ENCODE measurements at places on chromosomes 2 and 18.

DNA sequence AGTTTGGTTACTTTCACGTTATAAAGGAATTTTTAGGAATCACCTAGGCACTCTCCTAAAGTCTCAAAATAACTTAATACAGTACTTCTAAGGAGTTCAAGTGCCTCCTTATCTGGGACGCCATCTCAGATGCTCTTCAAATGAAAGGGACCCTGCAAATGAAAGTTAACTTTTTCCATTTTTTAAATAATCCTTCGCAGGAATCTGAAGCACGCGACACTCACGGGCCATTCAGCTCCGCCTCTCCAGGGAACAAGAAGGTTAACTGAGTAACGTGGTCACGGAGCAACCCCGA lies 537 bp upstream of the ZC3H15 start:
- no peak for DNase-seq

GRCh38 chr2:241859436-241860183 lies 916 bp upstream of the PDCD1 start:
- DNase-seq, result peak; percentile 67

DNA sequence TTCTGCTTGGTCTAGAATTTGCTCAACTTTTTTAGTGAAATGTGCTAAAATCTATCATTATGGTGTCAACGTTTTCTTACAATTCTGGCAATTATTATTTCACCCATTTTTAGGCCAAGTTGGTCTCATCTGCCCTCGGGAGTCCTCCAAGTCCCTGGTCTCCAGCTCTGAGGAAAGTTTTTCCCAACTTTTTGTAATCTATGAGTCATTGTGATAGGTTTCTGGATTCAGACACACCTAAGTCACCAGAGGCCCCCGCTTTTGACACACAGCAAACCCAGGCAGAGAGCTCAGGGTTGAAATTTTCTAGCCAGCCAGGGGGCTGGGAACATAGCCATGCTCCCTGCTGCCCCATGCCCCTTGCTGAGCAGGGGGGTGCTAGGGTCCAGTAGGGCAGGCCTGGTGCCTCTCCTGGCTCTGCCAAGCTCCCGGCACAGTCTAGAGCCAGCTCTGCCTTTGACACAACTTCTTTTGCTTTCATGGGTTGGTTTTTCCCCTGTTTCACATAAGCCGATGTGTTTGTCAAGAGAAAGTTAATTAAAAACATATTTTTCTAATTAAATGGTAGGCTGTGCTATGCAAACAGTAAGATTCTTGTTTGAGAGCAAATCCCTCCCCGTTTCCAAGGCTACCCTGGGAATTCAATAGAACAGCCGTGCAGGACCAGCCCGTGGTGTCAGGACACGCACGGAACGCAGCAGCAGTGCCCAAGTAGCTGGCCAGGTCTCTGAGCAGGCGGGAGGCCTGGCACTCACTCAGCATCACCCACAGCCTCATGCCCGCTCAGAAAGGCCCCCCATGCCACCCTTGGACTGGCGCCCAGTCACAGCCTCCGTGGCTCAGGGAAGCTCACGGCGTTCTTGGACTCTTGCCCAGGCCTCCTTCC lies 25.5 kb upstream of the SNED1 start:
- DNase-seq, result no peak

DNA sequence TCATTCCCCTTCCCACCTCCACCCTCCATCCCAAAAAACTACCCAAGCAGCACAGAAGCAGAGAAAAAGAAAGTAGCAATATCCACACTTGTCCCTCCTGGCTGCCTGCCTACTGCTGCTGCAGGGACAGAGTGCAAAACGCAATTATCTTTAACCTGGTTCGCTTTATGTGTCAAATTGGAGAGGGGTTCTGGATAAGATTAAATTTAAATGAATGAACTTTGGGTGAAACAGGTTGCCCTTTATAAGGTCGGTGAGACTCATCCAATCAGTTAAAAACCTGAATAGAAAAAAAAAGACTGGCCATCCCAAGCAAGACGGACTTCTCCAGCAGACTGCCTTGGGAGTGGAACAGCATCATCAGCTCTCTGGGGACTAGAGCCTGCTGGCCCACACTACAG lies 62.6 kb downstream of the ANKRD44 start:
- no peak for DNase-seq

DNA sequence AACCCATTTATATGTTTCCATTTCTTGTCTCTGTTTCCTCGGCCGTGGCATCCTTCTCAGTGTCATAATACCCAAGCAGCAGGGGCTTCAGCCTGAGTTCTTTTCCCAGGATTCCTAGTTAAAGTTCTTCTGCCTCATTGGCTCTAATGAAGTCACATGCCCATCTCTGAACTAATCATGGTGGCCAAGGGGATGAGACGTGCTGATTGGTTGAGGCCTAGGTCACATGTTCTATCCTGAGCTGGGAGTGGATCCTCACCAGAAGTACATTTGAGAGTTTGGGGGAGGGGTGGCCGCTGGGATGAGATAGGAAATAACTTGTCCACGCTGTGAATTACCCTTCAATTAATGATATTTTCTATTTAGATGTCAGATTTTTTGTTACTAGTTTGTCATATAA lies 3.8 kb upstream of the UGT1A5 start:
- DNase-seq, result no peak

DNA sequence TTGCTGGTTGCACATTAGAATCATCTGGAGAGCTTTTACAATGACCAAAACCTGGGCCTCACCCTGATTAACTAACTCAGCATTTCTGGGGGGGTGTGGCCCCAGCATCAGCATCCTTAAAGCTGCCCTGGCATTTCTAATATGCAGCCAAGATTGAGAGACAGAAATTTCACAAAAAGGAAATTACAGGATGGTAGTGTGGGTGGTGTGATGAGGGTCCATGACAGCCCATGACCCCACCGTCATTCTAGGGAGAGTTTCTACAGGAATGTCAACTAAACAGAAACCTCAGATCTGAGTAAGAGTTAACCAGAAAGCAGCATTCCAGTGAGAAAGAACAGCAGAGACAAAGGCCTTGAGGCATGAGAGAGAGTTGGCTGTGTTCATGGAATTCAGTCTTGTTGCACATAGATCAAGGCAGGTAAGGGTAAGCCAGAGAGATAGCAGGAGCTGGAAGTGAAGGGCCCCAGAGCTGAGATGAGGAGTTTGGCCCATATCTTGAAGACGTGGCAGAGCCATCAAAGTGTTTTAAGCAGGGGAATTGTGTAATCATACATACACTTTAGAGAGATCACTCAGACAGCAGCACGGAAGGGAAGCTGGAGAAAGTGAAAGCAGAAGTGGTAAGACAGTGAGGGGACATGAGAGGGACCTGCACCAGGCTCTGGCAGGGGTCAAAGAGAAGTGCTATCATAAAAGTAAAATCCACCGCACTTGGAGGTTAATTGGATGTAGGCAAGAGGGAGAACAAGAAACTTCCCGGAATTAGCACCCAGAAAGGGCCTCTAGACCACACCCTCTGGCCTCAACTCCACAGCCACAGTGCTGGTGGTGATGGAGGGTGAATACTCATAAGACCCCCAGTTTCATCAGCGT lies 7.8 kb upstream of the TRABD2A start:
- no peak for DNase-seq

DNA sequence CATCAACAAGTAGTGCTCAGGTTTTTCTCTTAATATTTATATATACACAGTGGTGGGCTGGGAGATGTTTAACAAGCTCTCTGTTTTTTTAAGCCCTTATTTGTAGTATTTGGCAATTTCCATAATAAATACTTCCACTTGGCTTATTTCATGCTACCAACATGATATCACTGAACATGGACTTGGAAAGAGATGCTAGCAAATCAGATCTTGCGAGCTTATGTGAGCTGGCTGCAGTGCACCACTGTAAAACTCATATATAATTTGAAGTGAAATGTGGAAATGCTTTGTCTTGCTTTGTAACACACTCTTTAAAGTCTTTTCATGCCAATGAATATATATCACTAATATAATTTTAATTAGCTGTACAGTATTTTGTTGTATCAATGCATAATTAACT lies 155.7 kb downstream of the ALK start:
- no peak for DNase-seq

DNA sequence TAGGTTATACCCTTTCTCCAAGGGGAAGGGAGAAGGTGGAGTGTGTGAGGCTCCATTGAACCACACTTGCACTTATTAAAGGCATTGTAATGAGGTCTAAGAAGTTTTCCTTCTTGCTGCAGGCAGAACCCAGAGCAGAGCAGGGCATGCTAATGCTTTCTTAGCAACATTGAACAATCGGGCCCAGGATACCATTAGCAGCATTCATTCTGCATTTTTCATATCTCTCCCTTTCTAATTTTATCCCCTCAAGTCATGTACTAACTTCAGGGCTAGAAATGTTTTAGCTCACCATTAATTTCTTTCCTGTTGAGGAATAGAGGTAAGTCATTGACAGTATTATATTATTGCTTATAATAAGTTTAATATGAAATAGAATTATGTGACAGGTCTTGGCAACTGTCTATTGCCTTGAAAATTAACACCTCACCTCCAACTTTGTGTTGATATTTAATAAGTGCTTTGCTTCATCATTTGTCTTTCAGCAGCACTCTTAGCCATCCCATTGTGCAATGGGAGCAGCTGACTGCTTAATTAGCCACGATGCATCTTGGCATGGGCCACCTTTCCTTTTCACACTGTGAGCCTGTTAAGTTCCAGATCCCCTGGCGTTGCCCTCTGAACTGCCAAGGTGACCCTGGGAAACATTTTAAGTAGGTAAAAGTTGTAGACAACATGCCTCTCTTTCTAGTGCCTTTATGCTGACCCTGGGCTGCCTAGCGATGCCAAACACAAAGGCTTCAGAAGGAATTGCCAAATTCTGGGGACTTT lies 300.8 kb upstream of the MEX3C start:
- DNase-seq, result no peak

- no peak for DNase-seq
Observed at GRCh38 chr2:209872675-209873074, 101.0 kb downstream of the UNC80 start.

GRCh38 chr2:68784915-68785314 lies 50.3 kb downstream of the ARHGAP25 start:
- no peak for DNase-seq

GRCh38 chr2:200003444-200003843 lies 48.1 kb downstream of the MAIP1 start:
- no peak for DNase-seq

GRCh38 chr2:54728669-54729120 lies 5.2 kb downstream of the EML6 start:
- DNase-seq, result no peak

- no peak for DNase-seq
Observed at GRCh38 chr2:171009386-171009785, 80.3 kb downstream of the GORASP2 start.

DNA sequence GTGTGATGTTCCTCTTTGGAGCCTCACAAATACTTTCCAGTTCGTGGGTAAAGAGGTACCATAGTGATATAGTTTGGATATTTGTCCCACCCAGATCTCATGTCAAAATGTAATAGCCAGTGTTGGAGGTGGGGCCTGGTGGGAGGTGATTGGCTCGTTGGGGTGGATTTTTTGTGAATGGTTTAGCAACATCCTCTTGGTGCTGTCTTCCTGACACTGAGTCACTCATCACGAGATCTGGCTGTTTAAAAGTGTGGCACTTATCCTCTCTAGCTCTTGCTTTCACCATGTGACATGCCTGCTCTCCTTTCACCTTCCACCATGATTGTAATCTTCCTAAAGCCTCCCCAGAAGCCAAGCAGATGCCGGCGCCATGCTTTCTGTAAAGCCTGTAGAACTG lies 3.0 kb upstream of the CCDC93 start:
- DNase-seq, result no peak
